ENCODE measurements at places on chromosomes 11 and 22.

DNA sequence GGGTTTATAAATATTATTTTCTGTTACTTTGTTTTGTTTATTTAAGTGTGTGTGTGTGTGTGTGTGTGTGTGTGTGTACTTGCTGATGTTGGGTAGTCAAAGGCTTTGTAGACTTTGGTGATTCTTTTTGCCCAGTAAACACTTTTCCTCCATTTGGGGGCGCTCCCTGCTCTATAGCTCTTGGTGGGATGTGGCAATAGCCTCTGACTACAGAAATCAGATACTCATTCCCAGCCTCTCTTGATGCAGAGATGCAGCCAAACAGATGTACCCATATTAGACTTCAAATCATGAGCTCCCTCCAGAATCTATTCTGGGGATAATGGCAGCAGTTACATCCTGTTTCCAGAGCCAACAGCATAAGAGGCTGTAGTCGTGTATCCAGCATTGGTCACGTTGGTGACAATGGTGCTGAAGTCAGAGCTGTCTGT, 33.4 kb upstream of the APOL5 start:
- DNase-seq: no peak

GRCh38 chr11:25038131-25038530, 541.3 kb downstream of the LUZP2 start:
- DNase-seq: no peak

DNA sequence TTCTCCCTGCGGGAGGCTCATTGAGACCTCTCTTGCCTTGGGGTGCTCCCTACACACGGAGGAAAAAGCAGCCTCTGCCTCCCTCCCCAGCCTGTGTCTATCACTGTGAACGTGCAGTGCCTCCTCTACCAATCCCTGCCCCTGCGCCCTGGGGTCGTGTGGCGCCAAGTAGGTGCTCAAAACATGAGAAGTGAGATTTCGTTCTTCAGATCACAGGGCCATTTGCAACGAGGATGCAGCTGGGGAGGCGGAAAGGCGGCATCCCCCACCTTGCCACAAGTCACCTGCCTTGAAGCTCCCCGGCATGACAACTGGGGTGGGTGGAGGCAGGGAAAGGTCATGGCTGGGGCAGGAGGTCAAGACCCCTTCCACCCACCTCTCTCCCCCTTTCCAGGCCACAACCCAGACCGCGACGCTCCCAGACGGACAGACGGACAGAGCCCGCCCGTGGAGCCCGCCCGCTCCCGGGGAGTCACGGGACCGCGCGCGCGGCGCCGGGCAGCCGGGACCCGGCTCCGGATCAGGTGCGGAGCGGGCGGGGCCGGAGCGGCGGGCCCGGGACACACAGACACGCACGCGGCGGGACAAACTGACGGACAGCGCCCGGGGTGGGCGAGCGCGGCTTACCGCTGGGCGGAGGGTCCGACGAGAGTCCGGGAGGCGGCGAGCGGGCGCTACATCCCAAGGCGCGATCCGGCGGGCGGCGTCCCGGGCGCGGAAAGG, 485 bp downstream of the KCNJ4 start:
- no peak for DNase-seq

DNA sequence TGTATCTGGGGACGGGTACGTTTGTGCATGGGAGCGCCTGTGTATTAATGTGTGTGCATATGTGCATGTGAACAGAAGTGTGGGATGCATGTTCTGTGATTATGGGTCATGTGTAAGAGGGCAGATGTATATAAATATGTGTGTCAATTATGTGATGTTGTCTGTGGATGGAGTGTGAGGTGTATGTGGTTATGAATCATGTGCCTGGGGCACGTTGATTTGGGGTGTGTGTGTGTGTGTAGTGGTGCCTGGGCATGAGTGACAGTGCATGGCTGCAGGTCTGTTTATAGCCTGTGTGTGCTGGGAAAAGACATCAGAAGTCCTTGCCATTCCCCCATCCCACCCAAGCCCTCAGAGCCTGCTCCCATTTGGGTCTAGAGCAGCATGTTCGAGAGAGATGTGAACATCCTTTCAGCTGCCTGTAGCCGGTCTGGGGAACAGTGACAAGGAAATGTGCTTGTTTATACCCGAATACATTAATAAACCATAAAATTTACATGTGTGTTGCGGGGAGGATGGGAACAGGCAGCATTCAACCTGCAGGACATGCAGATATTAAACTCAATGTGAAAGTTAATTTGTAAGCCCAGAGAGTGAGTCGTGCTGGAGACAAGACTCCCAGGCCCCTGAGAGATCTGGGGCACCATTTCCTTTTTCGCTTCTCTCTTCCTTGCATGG, 129.0 kb downstream of the NECTIN1 start:
- no peak for DNase-seq

DNA sequence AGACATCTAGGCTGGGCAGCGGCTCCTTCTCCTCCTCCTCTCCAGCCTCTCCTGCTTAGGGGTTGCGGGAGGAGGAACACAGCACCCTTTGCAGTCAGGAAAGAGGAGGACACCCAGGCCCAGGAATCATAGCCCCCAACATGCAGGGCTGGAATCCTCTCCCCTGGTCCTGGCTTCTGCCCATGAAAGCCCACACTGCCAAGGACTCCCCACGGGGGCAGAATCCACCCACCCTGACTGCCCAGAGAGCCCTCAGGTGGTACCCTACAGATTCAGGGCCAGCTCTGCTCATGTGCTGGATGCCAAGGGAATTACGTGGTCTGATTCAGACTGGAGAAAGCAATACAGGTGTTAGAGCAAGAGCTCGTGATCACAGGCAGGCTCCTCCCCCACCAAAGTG, 4.5 kb downstream of the ESS2 start:
- no peak for DNase-seq

DNA sequence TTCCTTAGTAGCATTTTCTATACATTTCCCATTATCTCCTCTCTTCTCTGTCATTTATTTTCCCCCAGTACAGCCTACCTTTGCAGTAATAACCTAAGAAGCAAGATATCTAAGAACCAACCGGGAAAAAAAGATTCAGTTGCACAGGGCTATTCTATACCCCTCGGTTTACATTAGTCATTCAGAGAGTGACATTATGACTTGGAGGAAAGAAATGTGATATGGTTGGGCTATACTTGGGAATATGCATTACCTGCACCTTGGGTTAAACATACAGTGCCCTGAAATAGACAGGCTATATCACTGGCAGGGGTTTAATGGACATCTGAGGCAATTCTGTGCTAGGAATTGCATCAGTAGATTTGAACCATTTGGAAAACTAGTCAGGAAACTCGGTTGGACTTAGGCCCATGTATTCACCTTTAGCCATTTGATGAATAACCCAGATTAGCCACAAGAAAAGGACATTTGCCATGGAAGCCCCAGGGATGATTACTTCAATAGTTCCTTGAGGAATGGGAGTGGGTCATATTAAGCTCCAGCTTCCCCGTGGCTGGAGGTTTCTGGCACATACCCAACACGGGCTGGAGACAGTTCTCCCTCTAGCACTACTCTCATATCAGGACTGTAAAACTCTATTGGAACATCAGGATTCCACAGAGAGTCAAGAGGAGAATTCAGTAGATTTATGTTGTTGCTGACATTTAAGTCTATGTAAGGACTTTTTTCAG, 973.2 kb downstream of the NTM start:
- no peak for DNase-seq

DNA sequence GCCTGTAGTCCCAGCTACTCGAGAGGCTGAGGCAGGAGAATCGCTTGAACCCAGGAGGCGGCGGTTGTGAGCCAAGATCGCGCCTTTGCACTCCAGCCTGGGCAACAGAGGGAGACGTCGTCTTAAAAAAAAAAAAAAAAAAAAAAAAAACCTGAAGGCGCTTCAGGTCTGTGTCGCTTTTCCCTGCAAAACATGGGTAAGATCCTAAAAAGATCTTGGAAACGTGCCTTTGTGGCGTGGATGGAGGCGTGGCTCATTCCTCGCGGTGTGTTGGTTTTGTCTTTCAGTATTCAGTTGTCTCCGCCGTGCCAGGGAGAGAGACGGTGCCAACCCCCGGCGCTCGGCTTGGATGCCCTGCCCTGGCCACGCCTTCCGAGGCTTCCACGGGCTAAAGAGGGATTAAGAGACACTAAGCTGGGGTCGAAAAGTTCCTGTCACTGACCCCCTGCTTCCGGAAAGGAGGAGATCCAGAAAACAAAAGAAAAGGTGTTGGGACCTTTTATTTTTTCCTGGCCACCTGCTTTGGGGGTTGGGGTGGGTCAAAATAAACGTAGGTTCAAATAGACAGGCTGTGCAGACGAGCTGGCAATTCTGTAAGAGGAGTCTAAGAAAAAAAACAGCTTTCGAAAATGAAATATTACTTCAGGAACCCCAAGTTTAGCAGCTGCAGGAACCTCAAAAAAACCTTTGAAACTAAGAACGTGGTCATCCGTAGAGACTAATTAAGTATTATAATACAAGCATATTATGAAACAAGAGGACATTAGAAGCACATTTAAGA, 1.1 kb upstream of the SLC35F2 start:
- peak; percentile 35 for DNase-seq

DNA sequence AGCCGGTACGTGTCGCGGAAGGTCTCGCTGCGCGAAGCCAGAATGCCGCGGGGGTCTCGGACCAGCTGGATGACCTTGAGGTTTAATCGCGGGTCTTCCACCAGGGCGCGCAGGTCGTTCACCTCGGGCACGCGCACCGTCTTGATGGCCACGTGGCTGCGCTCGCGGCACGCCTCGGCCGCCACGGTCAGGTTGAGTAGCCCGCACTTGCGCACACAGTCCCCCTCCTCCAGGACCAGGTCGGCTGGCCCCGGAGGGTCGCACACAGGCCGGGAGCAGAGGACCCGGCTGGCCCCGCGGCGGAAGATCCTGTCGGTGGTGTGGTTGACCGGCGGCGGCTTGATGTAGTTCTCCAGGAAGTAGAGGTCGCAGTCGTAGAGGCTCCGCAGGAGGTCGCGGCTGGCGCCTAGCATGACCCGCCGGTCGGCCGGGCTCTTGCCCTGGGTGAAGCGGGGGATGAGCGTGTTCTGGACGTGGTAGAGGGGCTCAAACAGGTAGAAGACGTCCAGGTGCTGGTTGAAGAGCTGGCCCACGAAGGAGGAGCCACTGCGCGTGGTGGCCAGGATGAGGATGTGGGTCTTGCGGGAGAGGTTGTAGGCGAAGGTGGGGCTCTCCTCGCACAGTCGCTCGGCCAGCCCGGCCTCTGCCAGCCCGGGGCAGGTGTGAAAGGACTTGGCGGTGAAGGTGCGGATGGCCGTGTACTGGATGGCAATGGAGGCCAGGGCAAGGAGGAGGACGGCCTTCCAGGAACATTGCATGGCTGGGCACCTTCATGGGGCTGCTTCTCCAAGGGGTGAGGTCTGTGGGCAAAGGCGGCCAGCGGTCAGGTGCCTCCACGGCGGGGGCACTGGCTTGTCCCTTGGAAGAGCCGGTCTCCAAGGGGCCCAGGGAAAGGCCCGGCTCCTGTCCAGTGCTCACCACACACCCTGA, 15.0 kb downstream of the CHST1 start:
- no peak for DNase-seq

GRCh38 chr11:127601578-127601977, 601.0 kb upstream of the KIRREL3 start:
- no peak for DNase-seq

GRCh38 chr11:69342588-69343330, 48.8 kb downstream of the MYEOV start:
- DNase-seq: no peak

DNA sequence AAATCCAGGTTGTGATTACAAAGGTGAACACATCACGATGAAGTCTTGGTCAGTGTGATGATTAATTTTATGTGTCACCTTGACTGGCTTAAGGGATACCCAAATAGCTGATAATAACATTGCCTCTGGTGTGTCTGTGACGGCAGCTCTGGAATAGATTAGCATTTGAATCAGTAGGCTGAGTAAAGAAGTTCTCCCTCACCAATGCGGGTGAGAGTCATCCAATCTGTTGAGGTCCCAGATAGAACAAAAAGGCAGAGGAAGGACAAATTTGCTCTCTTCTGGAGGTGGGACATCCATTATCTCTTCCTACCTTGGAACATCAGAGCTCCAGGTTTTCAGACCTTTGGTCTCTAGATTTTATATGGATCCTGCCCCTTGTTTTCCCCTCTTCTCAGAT, 856.2 kb upstream of the CCDC90B start:
- no peak for DNase-seq

GRCh38 chr11:63673579-63673978, 2.4 kb upstream of the ATL3 start:
- no peak for DNase-seq

DNA sequence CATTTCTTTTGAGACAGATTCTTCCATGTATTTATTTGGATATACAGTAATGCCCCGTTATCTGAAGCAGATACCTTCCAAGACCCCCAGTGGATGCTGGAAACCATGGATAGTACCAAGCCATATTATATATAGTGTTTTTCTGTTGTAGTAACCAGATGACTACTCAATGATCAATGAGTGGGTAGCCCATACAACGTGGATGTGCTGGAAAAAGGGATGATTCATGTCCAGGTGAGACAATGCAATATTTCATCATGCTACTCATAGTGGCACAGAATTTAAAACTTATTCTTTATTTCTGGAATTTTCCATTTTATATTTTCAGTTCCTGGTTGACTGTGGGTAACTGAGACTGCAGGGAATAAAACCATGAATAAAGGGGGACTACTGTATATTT, 427.5 kb downstream of the METTL15 start:
- DNase-seq: no peak

DNA sequence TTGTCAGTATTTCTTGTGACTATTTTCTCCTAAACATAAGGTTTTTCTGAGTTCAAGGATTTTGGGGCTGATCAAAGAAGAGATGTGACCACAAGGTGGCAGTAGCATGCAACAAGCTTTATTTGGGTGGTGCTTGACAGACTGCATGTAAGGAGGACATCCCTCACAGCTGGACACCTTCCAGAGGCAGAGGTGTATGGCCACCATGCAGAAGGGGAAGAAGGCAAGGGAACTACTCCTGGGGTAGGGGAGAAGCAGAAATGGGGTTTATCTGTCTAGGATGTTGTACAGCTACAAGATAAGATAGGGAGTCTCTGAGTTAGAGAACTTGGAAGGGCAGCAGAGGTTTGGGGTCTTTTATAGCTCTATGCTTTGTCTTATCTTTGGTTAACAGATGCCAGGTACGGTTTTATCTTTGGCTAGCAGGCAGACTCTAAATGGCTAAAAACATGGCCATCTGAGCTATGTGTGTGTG, 5.1 kb upstream of the BIRC2 start:
- DNase-seq: no peak

DNA sequence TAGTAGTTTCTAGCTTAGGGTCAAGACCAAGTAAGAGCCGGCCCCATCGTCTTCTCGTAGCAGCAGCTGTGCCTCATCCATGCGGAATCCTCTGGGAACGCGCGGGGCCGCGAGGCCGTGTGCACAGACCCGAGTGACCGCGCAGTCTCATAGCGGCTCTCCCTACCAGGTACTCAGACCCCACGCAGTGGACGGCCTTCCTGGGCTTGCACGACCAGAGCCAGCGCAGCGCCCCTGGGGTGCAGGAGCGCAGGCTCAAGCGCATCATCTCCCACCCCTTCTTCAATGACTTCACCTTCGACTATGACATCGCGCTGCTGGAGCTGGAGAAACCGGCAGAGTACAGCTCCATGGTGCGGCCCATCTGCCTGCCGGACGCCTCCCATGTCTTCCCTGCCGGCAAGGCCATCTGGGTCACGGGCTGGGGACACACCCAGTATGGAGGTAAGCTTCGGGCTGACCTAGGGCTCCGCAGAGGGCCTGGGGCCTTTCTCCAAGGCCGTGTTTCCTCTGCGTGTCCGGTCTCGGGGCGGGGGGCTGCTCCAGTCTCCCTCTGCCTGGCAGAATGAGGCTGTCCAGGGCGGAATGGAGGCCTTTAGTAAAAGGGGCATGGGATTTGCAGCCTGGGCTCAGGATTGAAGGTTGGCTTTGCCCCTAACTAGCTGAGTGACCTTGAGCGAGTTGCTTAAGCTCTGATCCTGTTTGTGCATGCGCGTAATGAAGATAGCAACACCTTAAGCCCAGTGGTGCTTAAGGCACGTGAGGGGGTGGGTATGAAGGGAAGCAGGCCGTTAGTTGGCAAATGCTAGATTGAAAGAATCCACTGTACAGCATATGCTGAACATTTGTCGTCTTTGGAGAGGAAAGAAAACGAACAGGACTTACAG, 48.9 kb downstream of the ST14 start:
- DNase-seq: no peak
